ENCODE measurements at places on chromosomes 12 and 14. TPM values are rescaled to one million over a fixed set of nuclear protein-coding genes. Genes with fewer than 3 reads are reported as not detected.

The ESRRB gene
- total RNA-seq = 0.17 TPM

The KRT1 gene
- not detected for total RNA-seq

The ARF3 gene
- total RNA-seq = 156 TPM

The PPP1R36 gene
- 0.14 TPM for total RNA-seq

The ABCC9 gene
- not detected for total RNA-seq

The LYZ gene
- 0.30 TPM for total RNA-seq

The GPR162 gene
- total RNA-seq = 0.27 TPM

The KCNH3 gene
- 2.9 TPM for total RNA-seq

The INHBC gene
- 0.05 TPM for total RNA-seq

The C12orf56 gene
- 0.03 TPM for total RNA-seq

The GYS2 gene
- not detected for total RNA-seq

The GLTP gene
- 19.7 TPM for total RNA-seq

The RHOJ gene
- total RNA-seq = not detected

The MVK gene
- 7.2 TPM for total RNA-seq

The CCDC197 gene
- not detected for total RNA-seq

The CYP46A1 gene
- 0.09 TPM for total RNA-seq

The SLC25A47 gene
- not detected for total RNA-seq

The COCH gene
- 21.4 TPM for total RNA-seq

The TM9SF1 gene
- 70.9 TPM for total RNA-seq

The CMKLR1 gene
- total RNA-seq = not detected

The SNRNP35 gene
- 19.3 TPM for total RNA-seq

The LRRC23 gene
- 16.6 TPM for total RNA-seq

The FBXL14 gene
- total RNA-seq = 10.4 TPM

The MYO1H gene
- total RNA-seq = not detected

The ZC3H10 gene
- 3.1 TPM for total RNA-seq

The CMTM5 gene
- not detected for total RNA-seq

The TEAD4 gene
- total RNA-seq = 45.4 TPM

The ING4 gene
- total RNA-seq = 16.8 TPM

Data from A549 treated with CORT108297 at 1 μM for 4 hours (cell line).